ENCODE measurements at places on chromosomes 16 and 17.
A peak's percentile ranks its signal among the peaks of the same experiment; 100 is the strongest.

DNA sequence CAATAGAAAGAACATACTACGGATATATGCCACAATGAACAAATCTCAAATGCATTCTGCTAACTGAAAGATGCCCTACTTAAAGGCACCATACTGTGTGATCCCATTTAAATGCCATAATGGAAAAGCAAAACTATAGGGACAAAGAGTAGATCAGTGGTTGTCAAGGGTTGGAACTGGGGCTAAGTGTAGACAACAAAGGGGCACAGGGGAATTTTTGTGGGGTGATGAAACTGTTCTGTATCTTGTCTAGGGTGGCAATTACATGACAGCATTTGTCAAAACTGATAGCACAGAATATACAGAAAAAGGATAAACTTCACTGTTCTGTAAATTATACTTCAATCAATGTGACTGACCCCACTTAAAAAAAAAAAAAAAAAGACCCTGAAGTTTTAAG is 17.7 kb downstream of the GFOD2 start:
- no peak for DNase-seq

- DNase-seq = no peak
These were observed 86.1 kb downstream of the KANSL1 start for GRCh38 chr17:46106966-46107644.

DNA sequence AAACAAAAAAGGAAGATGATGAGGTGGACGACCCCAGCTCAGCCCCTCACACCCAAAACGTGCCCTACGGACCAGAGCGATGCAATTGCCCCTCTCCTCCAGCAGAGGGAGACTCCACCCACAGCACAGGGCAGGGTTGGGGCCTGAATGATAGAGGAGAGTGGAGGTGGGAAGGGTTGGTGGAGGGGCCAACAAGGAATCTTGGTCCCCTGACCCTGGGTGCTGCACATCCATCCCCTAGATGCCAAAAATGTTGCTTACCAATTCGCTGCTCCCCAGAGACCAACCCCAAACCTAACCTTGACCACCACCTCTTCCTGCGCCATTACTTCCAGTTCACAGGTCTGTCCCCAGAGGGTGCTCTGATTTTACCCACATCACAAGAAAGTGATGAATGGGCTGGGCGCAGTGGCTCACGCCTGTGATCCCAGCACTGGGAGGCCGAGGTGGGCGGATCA is 12.9 kb downstream of the P2RX5 start:
- peak; percentile 74 for DNase-seq

- DNase-seq = no peak
These were observed 10.6 kb upstream of the TMIGD1 start for GRCh38 chr17:30344283-30345088.

DNA sequence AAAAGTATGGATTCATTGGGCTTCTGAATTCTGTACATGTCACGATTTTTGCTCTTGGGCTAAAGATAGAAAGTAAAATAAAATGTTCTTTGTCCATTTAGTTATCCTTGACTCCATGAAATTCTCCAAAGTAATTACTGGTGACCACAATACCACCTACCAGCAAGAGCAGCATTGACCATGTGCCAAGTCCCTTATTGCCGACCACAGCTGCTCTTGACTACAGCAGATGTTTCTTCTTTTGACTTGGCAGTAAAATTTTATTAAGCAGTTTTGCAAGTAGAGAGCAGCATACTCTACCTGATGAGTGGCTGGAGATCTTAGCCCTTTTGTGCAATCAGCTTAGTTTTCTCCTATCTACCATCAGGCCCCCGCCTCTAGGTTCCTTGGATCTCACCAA is 152.2 kb upstream of the TBX2 start:
- no peak for DNase-seq

GRCh38 chr17:50062293-50063243 is 6.7 kb downstream of the ITGA3 start:
- no peak for DNase-seq

DNA sequence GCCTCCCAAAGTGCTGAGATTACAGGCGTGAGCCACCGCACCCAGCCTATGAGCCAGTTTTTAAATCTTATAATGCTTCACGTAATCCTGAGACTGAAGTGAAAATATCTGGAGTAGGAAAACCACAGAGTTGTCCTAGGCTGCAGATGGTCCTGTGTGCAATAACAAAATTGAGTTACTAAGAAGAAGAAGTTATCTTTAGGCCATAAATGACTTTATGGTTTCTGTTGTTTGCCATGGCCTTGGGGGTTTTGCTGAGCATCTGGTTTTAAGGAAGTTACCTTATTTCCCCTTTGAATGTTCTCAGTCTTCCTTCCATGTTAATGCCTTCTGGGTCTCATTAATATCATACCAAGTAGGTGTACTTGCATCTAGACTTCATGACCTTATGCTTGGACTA is 16.5 kb downstream of the NMT1 start:
- no peak for DNase-seq

DNA sequence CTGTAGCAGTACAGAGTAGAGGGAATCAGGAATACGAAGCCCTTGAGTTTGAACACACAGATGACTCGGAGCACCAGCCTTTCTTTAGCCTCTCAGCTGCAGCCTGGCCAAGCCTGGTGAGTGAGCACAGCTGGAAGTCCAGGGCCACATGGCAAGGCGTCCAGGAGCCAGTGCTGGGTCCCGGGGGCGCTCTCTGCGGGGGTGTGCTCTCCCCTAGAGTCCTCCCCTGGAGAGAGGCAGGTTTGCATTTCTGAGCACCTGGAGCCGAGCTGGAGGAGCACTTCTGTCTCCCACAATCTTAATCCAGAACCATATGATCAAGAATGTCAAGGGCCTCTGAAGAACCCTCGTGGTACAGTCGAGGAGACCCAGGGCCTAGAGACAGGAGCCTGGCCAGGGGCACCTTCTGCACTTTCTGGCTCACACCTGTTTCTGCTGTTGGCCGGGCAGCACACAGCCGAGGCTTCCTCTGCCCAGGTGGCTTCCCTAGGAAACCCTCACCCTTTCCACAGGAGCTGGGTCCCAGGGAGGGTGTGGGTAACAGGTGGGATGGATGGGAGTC is 78.3 kb downstream of the PLD6 start:
- DNase-seq = no peak

DNA sequence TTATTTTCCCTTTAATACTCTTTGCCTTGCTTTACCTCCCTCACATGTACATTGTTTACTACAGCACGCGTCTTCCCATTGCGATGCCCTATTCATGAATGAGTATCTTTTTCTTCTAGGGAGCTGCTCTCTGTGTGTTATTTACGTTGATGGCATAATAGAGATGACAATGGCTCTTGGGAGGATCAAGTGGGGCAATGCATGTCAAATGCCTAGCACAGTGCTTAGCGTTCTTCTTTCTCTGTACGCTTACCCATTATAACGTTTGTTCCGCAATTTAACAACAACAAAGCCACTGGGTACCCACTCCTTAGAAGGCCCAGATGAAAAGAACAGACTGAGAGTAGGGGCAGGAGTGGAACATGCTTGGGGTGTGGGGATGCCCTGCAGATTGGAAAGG is 271.6 kb upstream of the TNRC6C start:
- DNase-seq = no peak

DNA sequence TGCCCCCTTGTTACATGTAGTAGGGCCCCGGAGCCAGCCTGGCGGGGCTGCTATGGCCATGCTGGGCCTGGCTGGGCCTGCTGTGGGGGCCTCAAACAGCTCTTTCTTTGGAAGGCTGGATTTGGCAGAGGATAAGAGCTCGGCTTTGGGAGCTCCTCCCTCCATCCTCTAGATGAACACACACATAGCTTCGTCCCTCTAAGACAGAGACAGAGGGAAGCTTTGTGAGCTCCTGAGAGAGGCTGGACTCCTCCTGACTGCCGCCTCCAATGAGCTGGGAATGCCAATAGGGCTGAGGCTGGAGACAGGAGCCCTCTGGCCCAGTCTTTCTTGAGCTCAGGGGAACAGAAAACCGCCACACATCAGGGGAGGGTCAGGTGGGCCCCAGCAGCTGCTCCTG is 37.3 kb upstream of the CDC42EP4 start:
- no peak for DNase-seq

DNA sequence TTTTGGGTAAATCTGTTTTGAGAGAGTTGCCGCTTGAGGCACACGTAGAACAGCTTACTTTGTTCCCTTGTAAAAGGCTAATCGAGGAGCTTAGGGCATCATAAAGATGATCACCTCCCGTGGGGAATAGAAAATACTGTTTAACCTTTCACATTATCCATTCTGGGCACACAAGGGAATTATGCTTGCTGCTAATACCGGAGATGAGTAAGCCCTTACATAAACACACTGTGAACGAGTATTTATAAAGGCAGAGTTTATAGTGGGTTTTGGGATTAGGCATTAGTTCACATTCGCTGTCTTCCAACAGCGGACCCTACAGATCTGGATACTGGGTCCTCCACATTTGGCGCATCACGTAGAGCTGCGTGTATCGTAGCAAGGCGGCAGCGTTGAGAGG is 51.2 kb upstream of the CNTNAP4 start:
- no peak for DNase-seq

- DNase-seq = no peak
These were observed 18.8 kb upstream of the BMERB1 start for GRCh38 chr16:15415511-15415985.

DNA sequence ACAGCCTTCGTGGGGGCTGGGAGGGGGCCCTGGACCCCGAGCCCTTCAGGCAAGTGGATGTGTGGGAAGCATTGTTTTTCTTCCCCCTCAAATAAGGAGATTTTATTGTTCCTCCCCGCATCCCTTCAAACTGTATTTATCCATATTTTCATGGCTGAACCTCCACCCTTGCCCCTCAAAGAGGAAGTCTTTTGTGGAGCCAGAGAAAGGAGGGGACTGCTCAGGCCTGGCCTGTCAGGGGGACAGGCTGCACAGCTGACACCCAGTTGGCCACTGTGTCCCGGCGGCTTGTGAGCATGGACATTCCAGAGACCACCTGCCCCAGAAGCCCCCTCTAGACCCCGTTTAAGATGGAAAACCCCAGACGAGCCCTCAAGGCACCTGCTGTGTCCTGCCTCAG is 15.9 kb downstream of the HEXIM2 start:
- DNase-seq = no peak

DNA sequence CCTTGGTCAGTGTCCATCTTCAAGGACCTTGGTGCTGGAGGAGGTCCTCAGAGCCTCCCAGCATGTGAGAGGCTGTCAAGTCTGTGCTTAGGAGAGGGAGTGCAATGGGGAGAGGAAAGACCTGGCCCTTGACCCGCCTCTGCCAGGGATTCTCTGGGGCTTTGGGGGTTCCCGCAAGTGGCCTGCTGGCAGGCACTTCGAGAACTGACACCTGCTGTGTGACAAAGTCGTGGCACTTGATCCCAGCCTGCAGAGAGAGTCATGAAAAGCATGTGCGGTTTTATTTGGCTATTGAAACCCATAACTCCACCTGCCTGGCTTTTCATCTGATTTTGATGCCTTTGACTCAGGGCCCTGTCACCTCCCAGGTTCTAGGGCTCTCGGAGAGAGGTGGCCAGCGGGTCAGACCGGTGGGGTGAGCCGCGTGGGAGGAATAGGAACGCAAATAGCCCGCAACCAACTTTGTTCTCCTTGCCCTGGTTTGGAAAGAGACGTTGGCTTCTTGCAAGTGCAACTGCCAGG is 42.8 kb upstream of the GSE1 start:
- peak; percentile 62 for DNase-seq

GRCh38 chr17:49456183-49456965 is 38.7 kb upstream of the NGFR start:
- DNase-seq = no peak

GRCh38 chr16:71811261-71811803 is 2.7 kb upstream of the AP1G1 start:
- DNase-seq = no peak

DNA sequence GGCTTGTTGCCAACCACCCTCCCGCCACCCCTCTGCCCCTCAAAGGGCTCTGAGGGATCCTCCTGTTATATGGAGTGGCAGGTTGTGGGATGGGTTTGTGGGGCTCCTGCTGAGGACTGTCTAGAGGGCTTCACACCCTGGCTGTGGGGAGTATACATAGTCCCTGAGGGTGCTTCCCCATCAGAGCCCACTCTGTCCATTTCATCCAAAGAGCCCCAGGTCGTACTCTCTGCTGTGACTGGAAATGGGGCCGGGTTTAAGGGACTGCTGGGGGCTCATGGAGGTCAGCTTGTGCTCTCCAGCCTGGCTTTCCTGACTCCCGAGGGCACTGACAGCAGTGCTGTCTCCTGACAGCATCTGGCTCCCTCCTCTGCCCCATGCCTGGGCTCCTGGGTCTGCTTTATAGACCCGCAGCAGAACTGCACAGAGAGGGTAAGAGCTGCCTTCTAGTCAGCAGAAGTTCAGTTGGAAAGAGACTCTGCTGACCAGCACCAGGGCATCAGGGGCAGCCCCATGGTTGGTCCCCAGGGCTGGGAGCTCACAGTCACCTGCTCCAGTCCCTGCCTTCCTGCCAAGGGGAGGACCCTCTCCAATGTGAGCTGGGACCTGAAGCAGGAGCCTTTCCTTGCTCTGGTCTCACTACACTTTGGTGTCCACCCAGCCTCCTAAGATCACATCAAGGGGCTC is 17.8 kb upstream of the TNS4 start:
- no peak for DNase-seq

- no peak for DNase-seq
These were observed 82.4 kb downstream of the PLCG2 start for GRCh38 chr16:81861503-81861902.

GRCh38 chr17:53948323-53948722 is 125.6 kb downstream of the KIF2B start:
- DNase-seq = no peak

- DNase-seq = peak; percentile 73
These were observed 482 bp upstream of the SLC16A3 start for GRCh38 chr17:82228278-82228841.

DNA sequence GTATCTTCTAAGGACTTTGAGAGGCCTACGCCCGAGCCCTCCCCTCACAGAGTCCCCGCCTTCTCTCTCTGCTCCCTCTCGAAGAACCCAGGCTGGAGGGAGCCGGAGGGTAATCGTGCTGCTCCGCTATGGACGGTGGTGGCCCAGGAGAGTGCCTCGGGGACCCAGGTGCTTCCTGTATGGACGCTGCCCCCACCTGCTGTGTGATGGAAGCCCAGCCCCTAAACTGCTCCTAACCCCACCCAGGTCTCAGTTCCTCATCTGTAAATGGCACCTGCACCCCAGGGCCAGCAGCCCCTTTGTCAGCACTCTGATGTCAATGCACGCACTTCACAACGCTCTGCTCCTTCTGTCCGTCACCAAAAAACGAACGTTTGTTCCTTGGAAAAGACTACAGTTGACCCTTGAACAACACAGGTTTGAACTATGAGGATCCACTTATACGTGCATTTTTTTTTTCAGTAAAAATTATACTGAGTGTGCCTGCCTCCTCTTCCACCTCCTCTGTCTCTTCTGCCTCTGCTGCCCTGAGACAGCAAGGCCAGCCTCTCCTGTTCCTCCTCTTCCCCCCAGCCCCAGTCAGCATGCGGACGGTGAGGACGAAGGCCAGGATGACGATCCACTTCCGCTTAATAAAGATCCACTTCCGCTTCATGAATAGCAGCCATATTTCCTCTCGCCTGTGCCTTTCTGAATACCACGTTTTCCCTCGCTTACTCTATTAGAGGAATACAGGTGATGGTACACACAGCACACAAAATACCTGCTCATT is 118.3 kb downstream of the BANP start:
- DNase-seq = no peak

GRCh38 chr17:44792276-44792675 is 33.5 kb downstream of the ADAM11 start:
- DNase-seq = no peak

- no peak for DNase-seq
These were observed 133.6 kb downstream of the BANP start for GRCh38 chr16:88084881-88085280.

GRCh38 chr16:54964239-54964638 is 33.6 kb downstream of the IRX5 start:
- no peak for DNase-seq

- DNase-seq = no peak
These were observed 2.4 kb upstream of the CD300LF start for GRCh38 chr17:74715144-74715543.

Data from stimulated activated CD8-positive, alpha-beta memory T cell treated with anti-CD3 and anti-CD28 coated beads, Interleukin-4, amount 100 ng/mL, for 48 hours (primary cell).